Right ventricle myocardium superior (tissue), 1 donor: ENCODE measurements at places on chromosomes 5 and 9. TPM values are rescaled to one million over a fixed set of nuclear protein-coding genes. Genes with fewer than 3 reads are reported as not detected.

GRCh38 chr5:73801686-73802085 is 175.7 kb downstream of the ARHGEF28 start:
- no peak for DNase-seq

Gene MYORG
- total RNA-seq: 8.1 TPM

DNA sequence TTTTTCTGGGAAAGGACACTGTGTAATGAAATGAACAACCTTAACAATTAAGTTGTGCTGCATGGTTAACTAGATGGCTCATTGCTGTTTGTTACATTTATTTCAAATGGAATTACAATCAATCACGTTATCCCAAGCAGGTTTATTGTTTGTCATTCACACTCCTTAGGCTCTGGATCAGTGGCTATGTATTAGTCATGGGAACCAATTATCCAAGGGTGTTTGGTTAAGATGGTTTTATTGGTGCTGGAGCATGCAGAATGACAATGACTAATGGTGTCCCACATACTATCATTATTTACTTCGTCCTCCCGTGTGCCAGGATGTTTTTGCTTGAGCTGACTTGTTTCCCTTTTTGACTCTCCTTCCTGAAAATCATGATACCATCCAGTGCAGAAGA is 10.6 kb upstream of the TRPC7 start:
- DNase-seq: no peak

Gene GPR151
- not detected for total RNA-seq

Gene TTC39B
- 1.3 TPM for total RNA-seq

Gene PCAT7
- total RNA-seq: 0.08 TPM

Gene EXOSC3
- total RNA-seq: 18.6 TPM

DNA sequence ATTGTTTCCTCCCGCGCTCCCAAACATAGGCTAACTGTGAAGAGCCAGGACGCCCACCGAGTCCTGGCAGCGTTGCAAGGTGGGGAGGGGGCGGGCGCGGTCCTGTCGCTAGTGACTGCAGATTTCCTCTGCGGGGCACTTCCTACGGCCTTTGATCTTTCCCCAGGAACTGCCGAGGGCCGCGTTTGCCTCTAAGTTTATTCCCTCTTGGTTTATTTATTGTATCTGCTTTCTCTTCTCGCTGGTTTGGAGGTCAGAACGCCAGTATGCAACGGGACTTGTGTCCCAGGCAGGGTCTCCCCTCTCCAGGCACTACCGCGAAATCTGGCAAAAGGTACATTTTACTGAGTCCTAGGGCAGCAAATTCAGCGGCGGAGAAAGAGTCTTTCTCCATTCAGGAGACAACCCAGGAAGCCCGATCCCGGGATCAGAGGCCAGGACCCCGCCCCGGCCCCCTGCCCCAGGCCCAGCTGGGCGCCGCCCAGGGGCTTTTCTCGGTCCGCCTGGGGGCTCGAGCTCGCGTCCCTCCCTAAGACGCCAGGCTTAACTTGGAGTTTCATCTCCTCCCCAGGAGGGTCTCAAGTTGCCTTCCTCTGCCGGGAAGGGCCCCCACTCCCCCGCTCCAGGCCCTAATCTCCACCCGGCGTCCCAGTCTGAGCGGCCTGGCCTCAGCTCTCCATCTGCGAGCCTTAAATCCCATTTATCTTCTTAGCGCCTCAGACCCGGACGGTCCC is 884 bp upstream of the EGFLAM start:
- DNase-seq: no peak

Gene S1PR3
- 28.2 TPM for total RNA-seq

DNA sequence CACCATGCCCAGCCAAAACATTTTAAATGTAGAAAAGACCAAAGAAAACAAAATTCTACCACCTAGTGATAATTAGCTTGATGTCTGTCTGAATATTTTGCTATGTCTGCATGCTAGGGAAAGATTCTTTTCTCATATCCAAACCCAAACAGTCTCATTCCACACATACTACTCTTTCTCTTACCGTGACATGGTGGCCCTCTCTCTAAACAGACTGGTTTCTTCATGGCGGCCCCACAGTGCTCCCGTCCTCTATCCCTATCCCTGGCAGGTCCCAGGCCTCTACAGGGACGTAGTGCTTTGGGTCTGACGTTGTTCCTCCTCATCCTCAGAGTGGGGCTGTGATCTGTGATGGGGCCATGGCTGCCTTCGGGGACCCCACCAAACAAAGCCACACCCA is 8.1 kb downstream of the CORO2A start:
- DNase-seq: no peak

Gene RETREG1
- 272 TPM for total RNA-seq

Gene IER5L
- 3.5 TPM for total RNA-seq

GRCh38 chr5:82610686-82611085 is 332.5 kb upstream of the RPS23 start:
- DNase-seq: no peak

GRCh38 chr5:93164690-93165089 is 416.3 kb downstream of the NR2F1-AS1 start:
- no peak for DNase-seq

Gene CNTNAP3
- total RNA-seq: 10.1 TPM
